CD4-positive, alpha-beta memory T cell (primary cell): ENCODE measurements at places on chromosomes 11 and 22.

GRCh38 chr11:80960381-80961029, 1519.7 kb upstream of the TENM4 start:
- DNase-seq, result no peak

DNA sequence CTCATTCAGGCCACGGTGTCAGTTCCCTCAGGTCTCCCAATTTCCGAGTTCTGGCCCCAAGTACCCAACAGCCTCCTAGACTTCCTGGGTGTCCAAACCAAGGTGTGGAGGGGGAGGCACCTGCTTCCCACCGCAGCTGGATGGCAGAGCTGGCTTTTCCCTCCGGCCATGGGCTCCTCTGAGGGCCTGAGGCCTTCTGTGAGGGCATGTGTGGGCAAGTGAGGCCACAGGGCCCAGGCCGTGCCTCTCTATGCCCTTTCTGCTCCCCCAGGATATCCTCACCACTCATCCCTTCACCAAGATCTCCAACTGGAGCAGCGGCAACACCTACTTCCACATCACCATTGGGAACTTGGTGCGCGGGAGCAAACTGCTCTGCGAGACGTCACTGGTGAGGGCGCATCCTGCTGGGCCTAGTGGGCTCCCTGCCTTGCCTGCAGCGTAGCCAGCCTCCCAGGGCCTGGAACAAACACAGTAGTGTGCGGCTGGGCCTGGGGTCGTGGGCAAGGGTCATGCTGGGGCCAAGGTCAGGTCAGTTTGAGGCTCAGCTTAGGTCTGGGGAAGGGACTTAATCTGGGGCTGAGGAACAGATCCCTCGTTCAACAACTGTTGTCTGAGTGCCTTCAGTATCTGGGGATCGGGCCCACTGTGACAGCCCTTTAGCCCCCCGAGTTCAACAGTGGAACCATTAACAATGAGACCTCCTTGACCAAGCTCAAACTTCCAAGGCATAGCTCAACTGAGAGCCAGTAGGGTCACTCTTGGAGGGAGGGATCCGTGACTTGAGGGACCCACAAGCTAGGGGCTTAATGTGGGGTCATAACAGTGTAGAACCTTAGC, 85.8 kb downstream of the MYO7A start:
- DNase-seq, result no peak

- DNase-seq, result no peak
Measured at GRCh38 chr11:88383447-88383846, 45.9 kb upstream of the CTSC start.

DNA sequence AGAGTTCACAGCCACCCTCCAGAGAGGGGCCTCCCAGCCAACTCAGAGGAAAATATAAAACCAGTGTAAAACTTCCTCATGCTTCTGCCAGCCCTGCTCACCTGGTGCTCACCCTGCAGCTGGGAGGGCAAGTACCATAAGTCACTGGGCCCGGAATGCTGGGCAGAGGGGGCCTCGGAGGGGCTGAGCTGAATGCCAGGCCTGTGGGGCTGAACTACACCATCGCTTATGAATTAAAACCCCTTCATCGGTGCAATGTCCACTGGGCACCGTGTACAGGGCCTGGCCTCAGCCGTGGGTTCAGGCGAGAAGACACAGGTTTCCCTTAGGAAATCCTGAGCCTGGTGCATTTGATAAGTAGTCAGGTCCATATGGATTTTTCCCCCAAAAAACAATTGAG, 828.6 kb downstream of the TBC1D22A start:
- DNase-seq, result no peak

GRCh38 chr11:121512468-121513465, 60.0 kb upstream of the SORL1-AS1 start:
- DNase-seq, result no peak
